ENCODE measurements at places on chromosomes 16 and 17.

DNA sequence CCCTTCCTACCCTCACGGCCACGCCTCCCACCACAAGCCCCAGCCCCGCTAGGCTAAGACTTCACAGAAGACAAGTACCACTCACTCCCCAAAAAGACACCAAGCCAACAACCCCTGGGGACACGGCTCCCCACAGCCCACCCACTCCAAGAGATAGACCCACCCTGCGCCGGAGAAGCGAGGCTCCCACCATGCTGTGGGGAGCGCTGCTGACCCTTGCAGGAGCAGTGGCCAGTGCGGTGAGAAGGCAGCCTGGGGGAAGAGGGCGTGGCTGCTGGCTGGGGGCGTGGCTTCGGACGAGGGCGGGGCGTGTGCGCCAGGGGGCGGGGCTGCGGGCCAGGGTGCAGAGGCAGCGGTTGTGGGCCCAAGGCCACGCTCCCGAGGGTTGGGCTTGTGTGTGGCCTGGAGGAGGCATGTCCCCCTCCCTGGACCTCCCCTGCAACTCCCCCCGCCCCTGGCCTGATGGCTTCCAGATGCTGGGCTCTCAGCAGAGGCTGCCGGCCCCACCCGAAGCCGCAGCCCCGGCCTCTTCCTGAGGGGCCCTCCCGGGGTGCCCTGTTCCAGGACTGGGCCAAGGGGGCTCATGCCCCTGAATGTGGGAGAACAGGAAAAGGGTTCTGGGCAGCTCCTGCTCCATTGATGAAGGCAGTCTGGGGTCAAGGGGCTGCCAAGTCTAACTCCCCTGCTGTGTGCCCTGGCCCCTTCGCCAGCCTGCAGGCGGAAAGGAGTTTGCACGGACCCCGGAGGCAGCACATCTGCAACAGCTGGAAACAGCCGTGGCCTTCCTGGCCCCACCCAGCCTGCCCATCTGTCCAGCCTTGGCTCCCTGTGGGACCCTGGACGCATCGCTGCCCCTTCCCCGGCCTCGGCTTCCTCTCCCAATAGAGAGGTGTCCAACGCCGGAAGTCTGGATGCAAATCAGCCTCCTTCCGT, 9.1 kb downstream of the TFAP4 start:
- DNase-seq: no peak

- DNase-seq: no peak
Measured at GRCh38 chr16:72588551-72588950, 416.6 kb upstream of the PMFBP1 start.

- no peak for DNase-seq
Measured at GRCh38 chr17:19780846-19781245, 32.7 kb upstream of the ALDH3A1 start.

GRCh38 chr17:7557775-7558543, 591 bp upstream of the TNFSF13 start:
- DNase-seq: no peak

DNA sequence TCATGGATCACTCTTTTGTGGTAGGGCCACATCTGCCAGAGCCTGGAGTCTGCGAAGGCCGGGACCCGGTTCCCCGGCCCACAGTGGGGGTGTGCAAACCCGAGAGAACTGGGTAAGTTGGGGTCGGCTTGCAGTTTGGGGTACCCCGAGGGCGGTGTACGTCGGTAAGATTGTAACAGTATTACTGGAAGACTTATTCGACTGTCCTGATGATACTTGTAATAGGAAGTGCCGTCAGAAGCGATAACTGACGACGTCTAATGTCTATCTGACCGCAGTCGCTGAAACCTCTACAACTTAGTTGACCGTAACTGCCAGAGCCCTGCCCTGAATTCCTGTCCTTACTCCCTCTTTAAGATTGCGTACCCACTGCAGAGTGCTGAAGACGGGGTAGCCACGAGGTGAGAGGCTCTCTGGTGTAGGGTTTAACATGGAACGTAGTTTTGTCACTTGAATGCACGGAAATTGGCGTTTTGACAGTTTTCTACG, 24.0 kb downstream of the TRPV2 start:
- DNase-seq: no peak

Data from stimulated activated CD8-positive, alpha-beta memory T cell treated with anti-CD3 and anti-CD28 coated beads, Interleukin-4, amount 100 ng/mL, for 4 hours (primary cell).